ENCODE measurements at places on chromosomes 5 and 9.

GRCh38 chr9:80951675-80952074, 737.7 kb downstream of the TLE1 start:
- DNase-seq = no peak

DNA sequence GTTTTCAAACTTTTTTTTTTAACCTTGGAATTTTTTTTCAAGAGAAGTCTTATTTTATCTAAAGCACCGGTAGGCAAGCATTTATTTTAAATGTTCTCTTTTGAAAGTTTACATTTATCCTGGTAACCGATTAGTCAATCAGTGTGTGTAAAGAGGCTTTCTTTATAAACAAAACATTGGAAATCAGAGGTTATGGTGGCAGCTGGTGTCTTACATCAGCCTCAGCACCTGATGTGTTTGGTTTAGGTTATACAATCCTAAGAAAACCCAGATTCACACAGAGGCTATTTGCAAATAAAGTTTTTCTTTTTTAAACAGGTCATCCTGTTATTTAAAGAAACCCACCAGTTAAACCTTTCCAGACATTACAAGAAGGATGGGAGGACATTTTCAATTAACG, 173.3 kb upstream of the GDNF start:
- no peak for DNase-seq

DNA sequence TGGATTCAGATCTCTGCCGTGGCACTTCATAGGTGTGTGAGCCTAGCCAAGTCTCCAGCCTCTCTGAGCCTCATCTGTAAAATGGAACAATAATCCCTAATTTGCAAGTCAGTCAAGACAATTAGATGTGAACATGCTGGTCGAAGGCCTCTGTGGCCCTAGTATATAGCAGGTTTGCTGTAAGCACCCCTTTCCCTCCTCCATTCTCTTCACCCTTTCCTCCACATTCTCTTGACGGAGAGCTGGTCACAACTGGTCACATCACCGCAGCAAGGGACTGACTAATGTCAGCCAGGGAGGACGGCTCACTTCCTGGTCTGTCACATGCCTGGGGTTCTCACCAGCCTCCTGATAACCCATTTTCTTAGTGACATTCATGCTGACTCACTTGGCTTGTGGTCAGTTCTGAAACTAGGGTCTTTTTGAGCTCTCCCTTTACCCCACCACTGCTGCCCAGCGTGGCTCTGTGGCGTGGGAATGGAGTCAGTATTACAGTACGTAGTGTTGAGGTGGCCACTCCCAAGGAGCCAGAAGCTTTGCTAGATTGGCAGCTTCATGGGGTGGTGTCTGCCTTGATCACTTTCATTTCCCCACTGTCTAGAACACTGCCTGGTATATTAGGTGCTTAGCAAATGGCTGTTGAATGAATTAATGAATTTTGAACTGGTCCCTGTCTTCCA, 47.8 kb downstream of the ERGIC1 start:
- no peak for DNase-seq

GRCh38 chr5:173704615-173705511, 88.4 kb upstream of the BOD1 start:
- DNase-seq = no peak

- no peak for DNase-seq
Measured at GRCh38 chr9:124852829-124853531, at the start of gene WDR38. WDR38 (plus strand) TSS chr9:124853460; CDS start chr9:124853532, 72 bp downstream.

- DNase-seq = no peak
Measured at GRCh38 chr9:114571391-114571790, 16.2 kb upstream of the ATP6V1G1 start.

- DNase-seq = no peak
Measured at GRCh38 chr9:131660466-131661405, 79.1 kb downstream of the RAPGEF1 start.

DNA sequence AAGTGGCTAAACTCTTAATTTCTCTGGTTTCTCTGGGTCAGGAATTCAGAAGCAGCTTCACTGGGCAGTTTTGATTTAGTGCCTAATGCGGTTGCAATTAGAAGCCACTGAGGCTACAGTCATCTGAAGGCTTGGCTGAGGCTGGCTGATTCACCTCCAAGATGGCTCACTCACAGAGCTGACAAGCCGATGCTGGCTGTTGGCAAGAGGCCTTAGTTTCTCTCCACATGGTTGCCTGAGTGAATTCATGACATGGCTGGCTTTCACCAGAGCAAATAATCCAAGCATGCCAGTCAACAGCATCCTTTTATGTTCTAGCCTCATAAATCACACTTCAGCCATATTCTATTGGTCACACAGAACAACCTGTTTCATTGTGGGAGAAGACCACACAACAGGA, 2.8 kb upstream of the CDK7 start:
- DNase-seq = no peak

GRCh38 chr5:132277256-132277655, 16.9 kb upstream of the SLC22A4 start:
- no peak for DNase-seq

GRCh38 chr9:35490910-35491465, 1.1 kb downstream of the RUSC2 start:
- DNase-seq = no peak

GRCh38 chr5:117131048-117131679, 556.5 kb upstream of the SEMA6A start:
- no peak for DNase-seq

DNA sequence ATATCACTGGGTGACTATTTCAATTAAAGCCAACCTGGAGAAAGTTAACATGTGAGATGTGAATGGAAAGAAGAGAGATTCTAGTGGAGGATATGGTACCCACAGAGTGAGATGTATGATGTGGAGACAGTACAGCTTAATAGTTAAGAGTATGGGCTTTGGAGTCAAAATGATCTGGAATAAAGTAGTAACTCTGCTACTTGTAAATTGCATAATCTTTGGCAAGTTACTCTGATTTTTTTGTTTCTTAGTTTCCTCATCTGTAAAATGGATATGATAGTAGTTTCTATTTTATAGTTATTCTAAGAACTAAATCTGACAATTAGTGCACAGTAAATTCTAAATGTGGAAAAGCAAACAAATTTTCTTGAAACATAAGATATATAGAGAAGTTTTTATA, 79.2 kb downstream of the ISOC1 start:
- DNase-seq = no peak

DNA sequence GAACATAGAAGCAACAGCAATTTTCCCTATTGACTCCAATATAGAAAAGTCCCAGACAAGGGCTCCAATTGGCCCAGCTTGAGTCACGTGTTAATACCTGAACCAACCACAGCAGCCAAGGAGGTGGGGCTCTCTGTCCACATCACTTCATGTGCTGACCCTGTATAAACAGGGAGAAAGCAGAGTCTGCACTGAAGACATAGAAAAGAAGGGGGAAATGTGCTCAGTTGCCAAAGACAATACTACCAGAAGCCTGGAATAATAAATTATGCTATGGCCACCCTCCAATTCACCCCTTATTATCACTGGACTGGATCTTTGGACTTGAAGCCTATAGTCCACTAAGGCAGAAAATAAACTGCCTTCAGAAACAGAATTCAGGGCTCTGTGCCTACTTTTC, 275.4 kb downstream of the EPB41L4A start:
- no peak for DNase-seq

- no peak for DNase-seq
Measured at GRCh38 chr9:77871483-77871882, 160.1 kb downstream of the GNAQ start.

DNA sequence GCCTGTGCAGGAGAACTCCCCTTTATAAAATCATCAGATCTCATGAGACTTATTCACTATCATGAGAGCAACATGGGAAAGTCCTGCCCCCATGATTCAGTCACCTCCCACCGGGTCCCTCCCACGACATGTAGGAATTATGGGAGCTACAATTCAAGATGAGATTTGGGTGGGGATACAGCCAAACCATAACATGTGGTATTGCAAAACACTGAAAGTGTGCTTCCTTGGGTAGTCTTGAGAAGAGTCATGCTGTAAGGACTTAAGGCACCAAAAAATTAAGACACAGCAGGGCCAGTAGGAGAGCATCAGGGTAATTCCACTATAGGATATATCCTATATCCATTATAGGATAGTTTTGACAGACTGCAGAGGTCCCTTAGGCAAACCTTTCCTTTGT, 29.4 kb upstream of the GDNF start:
- no peak for DNase-seq

- DNase-seq = no peak
Measured at GRCh38 chr9:69579760-69580581, 92.2 kb downstream of the APBA1 start.

- no peak for DNase-seq
Measured at GRCh38 chr5:123482258-123482657, 29.7 kb upstream of the CSNK1G3 start.

- DNase-seq = no peak
Measured at GRCh38 chr9:5529683-5530221, 19.4 kb downstream of the PDCD1LG2 start.
